Activated CD8-positive, alpha-beta T cell treated with anti-CD3 and anti-CD28 coated beads, Interleukin-2, amount 10 ng/mL, durations not matched to agents 7 days and 5 days (primary cell): ENCODE measurements at places on chromosomes 13 and 19.

DNA sequence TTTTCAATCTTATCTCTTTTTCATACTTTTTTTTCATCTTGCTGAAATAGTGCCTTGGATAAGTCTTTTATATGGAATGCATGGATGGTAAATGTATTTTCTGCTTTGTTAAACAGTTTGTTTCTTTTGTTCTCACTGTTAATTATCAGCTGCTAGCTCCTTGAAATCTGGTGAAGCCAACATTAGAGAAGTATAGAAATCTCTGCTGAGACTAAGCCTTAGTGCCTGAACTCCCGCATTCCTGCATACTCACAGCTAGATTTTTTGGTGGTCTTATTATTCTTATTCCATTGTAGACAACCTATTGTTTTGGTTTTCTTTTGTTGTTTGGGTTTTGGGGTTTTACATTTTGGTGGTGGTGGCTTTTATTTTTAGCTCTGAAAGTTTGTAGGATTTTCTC is 48.4 kb downstream of the DNAJC15 start:
- H3K36me3 ChIP-seq: peaks cover 24% of the 10 kb centered on the region
- no peak overlapping the region for H3K4me3 ChIP-seq
- H3K27ac ChIP-seq: no peak overlapping the region
- no peak for DNase-seq
- peaks cover 27% of the 10 kb centered on the region for H3K4me1 ChIP-seq

DNA sequence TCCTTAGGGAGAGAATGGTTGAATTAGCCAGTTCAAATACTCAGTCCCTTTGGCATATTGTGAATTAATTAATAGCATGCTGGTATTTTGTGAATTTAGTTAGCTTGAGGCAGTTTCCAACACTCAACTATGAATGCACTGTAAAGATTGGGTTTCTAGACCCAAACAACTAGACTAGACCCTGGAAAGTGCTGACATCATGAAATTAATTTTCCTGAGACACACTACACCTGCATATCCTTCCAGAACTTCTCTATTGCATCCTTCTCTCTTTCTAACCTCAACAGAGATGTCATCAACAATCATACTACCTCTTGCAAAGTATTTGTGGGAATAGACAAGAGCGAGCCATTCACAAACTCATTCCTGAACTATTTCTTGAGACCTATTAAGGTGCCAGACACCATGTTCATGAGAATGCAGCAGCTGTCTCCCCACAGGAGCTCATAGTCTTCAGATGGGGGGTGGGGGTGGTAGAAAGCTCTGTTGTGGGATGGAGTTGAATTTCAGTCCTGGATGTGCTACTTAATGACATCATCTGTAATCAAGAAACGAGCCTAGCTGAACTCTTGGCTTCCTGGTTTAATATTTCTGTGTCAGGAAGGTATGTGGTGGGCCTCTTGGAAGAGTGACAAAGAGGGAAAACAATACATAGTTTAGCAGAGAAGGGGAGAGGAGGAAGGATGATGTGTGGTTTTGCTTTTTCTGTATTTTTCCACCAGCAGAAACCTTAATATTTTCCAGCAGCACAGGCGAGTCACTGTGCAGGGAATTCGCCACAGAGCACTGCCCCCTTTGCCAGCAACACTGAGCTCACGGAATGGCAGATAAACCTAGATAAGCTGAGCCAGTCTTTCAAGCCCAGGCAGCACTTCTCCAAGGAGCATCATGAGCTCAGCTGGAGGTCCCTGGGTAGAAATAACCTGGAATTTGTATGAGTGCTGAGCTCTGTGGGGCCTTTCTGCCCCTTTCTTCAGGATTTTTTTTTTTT is 53.1 kb upstream of the CYSLTR2 start:
- peaks cover 5% of the 10 kb centered on the region for H3K27me3 ChIP-seq
- no peaks in the 10 kb centered on the region for H3K36me3 ChIP-seq
- no peak overlapping the region for H3K4me3 ChIP-seq
- H3K27ac ChIP-seq: no peak overlapping the region
- H3K4me1 ChIP-seq: peaks cover 6% of the 10 kb centered on the region

DNA sequence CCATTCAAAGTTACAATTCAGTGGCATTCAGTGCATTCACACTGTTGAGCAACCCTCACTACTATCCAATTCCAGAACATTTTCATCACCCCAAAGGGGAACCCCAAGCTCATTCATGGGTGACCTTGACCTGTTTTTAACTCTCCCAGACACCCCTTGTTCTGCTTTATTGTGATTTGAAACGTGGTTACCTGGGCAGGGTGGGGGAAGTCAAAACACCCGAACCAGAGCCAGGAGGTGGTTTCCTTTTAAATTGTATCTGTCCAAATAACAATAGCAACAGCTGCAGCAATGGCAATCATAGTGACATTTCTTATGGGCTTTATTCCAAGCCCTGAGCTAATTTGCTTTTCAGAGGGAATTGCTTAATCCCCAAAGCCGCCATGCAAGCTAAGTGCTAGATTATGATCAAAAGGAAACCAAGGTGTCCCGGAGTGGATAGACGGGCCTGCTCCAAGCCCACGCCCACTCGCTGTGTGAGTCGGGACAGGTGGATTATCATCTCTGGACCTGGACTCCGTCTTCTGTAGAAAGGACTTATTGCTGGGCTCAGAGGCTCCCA is 6.1 kb downstream of the PTGIR start:
- H3K4me1 ChIP-seq: peaks cover 79% of the 10 kb centered on the region
- H3K27me3 ChIP-seq: no peaks in the 10 kb centered on the region
- no peak for DNase-seq

DNA sequence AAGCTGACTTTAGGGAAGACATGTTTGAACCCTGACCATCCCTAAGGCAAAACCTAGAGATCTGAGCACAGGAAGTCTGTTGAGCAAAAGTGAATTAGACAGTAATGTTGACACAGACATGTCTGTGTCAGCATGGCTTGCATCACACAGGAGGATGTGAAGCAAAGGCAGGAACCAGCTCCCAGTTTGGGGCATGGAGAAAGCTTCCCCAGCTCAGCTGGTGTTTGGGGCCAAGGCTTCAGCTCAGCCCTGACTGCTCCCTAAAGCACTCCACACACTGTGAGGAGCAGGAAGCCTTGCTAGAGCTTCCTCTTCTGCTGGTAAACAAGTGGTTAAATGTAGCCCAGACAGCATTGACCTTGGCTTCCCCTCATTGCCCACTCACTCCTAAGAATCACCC is 153.8 kb upstream of the UBL3 start:
- DNase-seq: no peak
- no peaks in the 10 kb centered on the region for H3K36me3 ChIP-seq
- H3K27ac ChIP-seq: peak overlapping the region; percentile 55
- peaks cover 36% of the 10 kb centered on the region for H3K4me1 ChIP-seq
- H3K27me3 ChIP-seq: peaks cover 6% of the 10 kb centered on the region

- peaks cover 37% of the 10 kb centered on the region for H3K36me3 ChIP-seq
- peaks cover 50% of the 10 kb centered on the region for H3K4me1 ChIP-seq
- H3K4me3 ChIP-seq: peak within 1 kb of the TSS; percentile 87
- no peaks in the 10 kb centered on the region for H3K27me3 ChIP-seq
- DNase-seq: peak; percentile 78
These were observed at the start of gene HCST for GRCh38 chr19:35901854-35902661. Gene HCST, plus strand, starts transcription at chr19:35902529. Its CDS starts 65 bp downstream, at chr19:35902594.

- no peaks in the 10 kb centered on the region for H3K36me3 ChIP-seq
- H3K27me3 ChIP-seq: peaks cover 4% of the 10 kb centered on the region
- DNase-seq: no peak
- H3K4me3 ChIP-seq: no peak overlapping the region
- H3K27ac ChIP-seq: no peak overlapping the region
These were observed 13.8 kb downstream of the COL5A3 start for GRCh38 chr19:9996541-9996940.

GRCh38 chr13:113793718-113794085 is 34.7 kb downstream of the TMEM255B start:
- H3K4me1 ChIP-seq: no peaks in the 10 kb centered on the region
- no peak overlapping the region for H3K4me3 ChIP-seq

DNA sequence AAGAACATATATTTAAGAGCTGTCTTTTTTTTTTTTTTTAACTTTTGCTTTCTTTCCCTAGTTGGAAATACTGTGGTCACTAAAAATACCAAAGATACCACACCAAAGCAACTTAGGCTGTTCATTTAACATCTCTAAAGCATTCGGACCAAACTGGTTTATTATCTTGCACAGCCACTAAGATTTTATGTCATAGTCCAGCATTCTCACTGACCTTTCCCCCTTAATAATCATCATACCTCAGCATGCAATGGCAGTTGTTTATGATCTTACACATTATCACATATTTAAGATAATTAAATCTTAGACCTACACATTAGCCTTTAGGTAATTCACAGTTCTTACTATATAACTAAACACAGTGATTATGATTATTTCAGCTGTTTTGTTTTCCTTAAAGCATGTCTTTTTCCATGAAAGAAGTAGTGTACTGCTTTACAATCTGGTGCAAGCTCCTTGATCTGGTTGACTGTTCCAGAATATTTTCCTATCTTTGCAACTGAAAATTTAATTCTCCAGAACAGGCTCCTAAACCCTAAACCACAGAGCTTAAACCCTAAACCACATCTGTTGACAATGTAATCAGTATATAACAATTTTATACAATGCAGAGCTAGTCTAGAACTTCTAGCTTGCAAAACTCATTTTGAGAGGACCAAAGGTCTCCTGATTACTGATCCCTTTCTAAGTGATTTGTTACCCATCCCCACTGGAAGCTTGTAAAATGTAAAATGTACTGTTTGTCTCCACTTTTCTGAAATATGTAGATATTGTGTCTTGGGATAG is 74.2 kb downstream of the CDK8 start:
- DNase-seq: no peak
- H3K4me1 ChIP-seq: peaks cover 25% of the 10 kb centered on the region
- H3K27ac ChIP-seq: no peak overlapping the region

DNA sequence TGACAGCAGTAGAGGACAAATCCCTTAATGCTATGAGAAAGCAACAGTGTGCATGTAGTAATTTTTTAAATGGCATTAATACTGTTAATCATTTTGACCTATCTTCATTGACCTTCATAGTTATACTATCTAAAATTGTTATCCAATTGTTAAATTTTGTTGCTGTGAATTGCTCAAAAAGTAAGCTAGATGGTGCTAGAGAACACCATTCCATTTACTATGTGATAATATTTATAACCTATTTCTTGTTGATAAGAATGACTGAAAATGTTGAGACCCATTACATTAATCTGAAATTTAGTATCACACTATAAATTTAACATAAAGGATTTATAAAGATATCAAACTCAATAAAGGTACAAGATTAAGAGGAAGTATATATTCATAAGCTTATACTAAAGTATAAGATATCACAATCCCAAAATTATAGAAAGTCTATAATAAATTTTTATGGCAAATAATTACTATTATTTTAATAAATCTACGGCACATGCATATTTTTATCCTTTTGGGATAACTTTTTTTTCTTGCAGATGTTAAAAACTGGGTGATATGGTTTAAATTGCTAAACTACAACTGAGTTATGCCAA is 1573.3 kb downstream of the PCDH9 start:
- H3K36me3 ChIP-seq: no peaks in the 10 kb centered on the region
- no peak overlapping the region for H3K4me3 ChIP-seq
- H3K27me3 ChIP-seq: no peaks in the 10 kb centered on the region
- H3K27ac ChIP-seq: no peak overlapping the region
- H3K4me1 ChIP-seq: no peaks in the 10 kb centered on the region

DNA sequence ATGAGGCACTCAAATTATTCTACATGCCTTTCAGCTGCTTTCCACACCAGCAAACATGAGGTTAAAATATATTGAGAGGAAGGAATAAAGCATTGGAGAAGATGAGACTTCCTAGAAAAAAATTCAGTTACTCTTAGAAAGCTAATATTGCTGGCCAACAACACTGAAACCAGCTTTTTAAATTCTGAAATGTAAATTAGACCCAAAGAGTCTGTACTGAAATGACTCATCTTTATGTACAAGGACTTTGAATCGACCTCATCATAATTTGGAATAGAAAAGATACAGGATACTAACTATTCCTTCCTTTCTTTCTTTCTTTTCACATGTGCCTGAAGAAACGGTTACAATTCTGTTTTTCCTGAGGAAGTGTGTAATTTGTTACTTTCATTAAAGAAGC is 6.5 kb upstream of the HSPH1 start:
- peaks cover 28% of the 10 kb centered on the region for H3K4me1 ChIP-seq
- H3K27me3 ChIP-seq: peaks cover 2% of the 10 kb centered on the region
- no peak for DNase-seq
- H3K4me3 ChIP-seq: no peak overlapping the region
- H3K27ac ChIP-seq: no peak overlapping the region
